ENCODE measurements at places on chromosomes 11 and 22. TPM values are rescaled to one million over a fixed set of nuclear protein-coding genes. Genes with fewer than 3 reads are reported as not detected.

GRCh38 chr22:40178417-40179409 is 988 bp downstream of the TNRC6B start:
- peak; percentile 41 for DNase-seq

Gene PKDREJ
- polyA plus RNA-seq = not detected

- no peak for DNase-seq
Observed at GRCh38 chr11:88807349-88807748, 258.4 kb downstream of the GRM5 start.

DNA sequence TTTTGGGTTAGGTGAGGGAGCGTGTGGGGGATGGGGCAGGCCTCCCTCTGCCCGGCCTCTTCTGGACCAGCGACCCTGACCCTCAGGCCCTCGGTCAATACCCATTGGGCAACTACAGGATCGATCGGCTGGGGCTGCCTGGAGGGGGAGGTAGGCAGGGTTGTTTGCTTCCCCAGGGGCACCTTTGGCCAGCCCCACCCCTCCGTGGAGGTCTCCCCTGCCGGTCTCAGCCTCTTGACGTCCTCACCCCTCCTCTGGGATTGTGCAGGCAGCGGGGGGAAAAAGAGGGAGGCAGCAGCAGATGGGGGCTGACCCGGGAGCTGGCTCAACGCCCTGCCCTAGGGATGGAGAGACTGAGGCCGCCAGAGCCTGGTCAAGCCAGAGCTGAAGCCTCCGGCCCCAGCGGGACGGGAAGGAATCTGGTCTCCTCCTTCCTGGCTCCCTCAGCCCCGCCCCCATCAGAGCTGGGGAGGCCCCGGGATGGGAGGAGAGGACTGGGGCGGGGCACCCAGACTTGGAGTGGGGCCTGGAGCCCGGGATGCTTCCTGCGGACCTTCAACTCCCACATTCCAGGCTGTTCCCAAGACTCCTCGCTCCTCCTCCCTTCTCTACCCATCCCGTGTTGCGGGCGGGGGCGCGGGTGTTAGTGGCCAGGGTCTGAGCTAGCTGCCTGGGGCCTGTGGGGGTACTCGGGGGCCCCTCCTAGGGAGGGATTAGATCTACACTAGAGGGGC is 14.4 kb upstream of the CDC42EP1 start:
- DNase-seq = no peak

Gene TESMIN
- polyA plus RNA-seq = 5.2 TPM

Gene CRYBB3
- 0.31 TPM for polyA plus RNA-seq

DNA sequence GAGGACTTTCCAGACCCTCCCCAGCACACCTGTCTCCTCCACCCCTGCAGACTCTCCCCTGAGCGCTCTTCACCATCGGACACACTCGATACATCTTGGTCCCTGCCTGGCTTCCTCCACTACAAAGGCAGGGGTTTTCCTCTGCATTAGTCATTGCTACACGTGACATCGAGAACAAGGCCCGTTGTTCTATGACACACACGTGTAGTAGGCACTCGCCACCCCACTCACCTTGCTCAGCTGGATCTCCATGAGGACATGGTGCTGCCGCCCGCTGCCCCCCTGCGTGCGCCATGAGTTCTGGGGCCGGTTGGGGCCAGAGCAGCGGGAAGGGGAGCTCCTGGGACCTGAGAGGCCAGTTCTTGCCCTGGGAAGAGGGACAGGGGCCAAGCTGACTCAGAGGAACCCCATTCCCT is 16.7 kb downstream of the ATG2A start:
- peak; percentile 44 for DNase-seq

Gene PGA3
- polyA plus RNA-seq = not detected

- DNase-seq = no peak
Observed at GRCh38 chr11:126329644-126330211, 25.8 kb upstream of the ST3GAL4 start.

- DNase-seq = no peak
Observed at GRCh38 chr11:48005136-48005535, 24.8 kb downstream of the PTPRJ start.

Gene HOATZ
- polyA plus RNA-seq = not detected
